Small intestine (tissue), 16 donors: ENCODE measurements at places on chromosomes 4 and X. TPM values are rescaled to one million over a fixed set of nuclear protein-coding genes. Genes with fewer than 3 reads are reported as not detected.

DNA sequence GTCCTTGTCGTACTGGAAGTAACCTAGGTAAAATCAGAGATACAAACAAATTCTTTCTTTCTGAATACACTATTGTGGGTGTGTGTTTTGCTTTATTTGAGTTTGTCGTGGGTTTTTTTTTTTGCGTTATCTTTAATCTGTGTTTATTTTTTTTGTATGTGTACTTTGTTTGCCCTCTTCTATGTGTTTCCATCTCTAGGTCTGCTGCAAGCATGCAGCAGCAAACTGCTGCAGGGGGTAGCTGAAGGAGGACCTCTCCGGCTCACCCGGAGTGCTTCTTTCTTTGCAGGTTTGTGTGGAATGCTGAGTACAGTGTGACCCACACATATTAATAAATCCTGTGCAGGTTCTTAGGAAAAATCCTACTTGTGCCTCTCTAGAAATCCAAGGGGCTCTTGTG lies 64.8 kb downstream of the FNIP2 start:
- no peak overlapping the region for H3K27ac ChIP-seq
- peaks cover 6% of the 10 kb centered on the region for H3K4me1 ChIP-seq
- H3K36me3 ChIP-seq = peaks cover 2% of the 10 kb centered on the region
- no peak for DNase-seq
- no peaks in the 10 kb centered on the region for H3K27me3 ChIP-seq

GRCh38 chr4:146340798-146341197 lies 126.5 kb downstream of the REELD1 start:
- H3K4me1 ChIP-seq = no peaks in the 10 kb centered on the region
- H3K27ac ChIP-seq = no peak overlapping the region
- no peaks in the 10 kb centered on the region for H3K36me3 ChIP-seq
- H3K27me3 ChIP-seq = no peaks in the 10 kb centered on the region
- DNase-seq = peak; percentile 22
- H3K4me3 ChIP-seq = no peak overlapping the region

DNA sequence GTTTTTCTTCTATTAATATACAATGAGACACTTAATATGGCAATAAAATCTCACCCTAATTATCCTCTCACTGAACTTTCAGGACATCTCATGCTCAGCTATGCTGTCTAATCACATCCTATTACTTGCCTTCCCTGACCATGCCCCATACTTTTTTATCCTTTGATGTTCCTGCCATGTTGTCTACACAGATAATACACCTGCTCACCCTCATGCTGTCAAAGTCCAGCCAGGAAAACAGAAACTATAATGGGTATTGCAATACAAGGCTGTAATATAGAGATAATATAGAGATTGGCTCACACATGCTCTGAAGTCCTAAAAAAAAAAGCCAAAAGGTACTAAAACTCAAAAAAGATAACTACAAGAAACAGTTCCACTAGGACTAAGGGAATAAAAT lies 305.4 kb downstream of the PRDM5 start:
- no peaks in the 10 kb centered on the region for H3K4me1 ChIP-seq
- no peak for DNase-seq

The CCDC120 gene
- 26.8 TPM for polyA plus RNA-seq

DNA sequence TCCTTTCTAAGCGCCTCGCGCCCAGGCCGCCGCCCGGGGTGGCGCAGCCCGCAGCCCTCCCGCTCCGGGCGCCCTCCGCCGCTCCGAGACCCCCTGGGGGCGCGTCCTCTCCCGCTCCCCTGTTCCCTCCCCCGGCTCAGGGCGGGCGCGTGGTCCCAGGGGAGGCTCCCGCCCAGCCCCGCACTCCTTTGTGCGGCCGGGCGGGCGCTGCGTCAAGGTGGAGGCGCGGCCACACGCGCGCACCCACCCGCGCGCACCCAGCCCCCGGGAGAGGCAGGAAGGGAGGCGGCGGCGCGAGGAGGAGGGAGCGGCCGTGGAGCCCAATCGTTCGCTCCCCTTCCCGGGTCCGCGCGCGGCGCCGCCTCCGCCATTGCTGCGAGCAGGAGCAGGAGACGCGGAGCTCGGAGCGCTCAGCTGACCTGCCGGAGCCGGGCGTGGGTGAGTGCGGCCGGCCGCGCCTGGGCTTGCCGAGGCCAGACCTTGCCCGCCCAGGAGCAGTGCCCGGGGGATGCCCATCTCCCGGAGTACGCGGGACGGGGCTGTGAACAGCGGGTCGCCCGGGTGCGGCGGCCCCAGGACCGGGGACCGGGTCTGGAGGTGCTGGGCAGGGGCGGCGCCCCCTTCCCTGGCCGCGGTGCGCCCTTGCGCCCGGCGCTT lies at the start of gene NSG1:
TSS of gene NSG1 (plus strand) at position 367 of the 657 bp plus-strand sequence. CDS start 528 bp downstream, outside the sequence.
- no peak within 1 kb of the TSS for H3K27ac ChIP-seq
- no peak within 1 kb of the TSS for H3K4me3 ChIP-seq
- DNase-seq = peak; percentile 52
- peaks cover 49% of the 10 kb centered on the region for H3K27me3 ChIP-seq
- H3K4me1 ChIP-seq = no peaks in the 10 kb centered on the region

DNA sequence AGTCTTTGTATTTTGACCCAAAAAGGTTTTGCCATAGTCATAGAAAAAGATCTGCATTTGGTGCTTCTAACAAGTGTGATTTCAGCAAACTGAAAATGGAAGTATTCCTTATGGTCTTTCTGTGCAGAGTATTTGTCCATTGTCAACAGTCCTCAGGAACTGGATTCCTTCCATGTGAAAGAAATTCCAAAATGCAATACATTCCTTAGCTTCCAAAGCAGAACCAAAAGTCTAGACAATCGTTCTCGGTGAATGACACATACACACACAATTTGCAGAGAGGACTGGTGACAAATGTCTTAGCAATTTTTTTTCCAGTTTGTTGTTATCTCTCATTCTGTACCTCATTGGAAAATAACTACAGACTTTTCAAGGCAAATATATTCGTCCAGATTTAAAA lies 562.2 kb upstream of the SLIT2 start:
- no peaks in the 10 kb centered on the region for H3K27me3 ChIP-seq
- H3K4me3 ChIP-seq = no peak overlapping the region
- H3K36me3 ChIP-seq = no peaks in the 10 kb centered on the region
- H3K27ac ChIP-seq = no peak overlapping the region
- no peaks in the 10 kb centered on the region for H3K4me1 ChIP-seq

- no peak overlapping the region for H3K4me3 ChIP-seq
- H3K4me1 ChIP-seq = no peaks in the 10 kb centered on the region
- no peaks in the 10 kb centered on the region for H3K27me3 ChIP-seq
- no peak overlapping the region for H3K27ac ChIP-seq
- no peak for DNase-seq
Measured at GRCh38 chrX:129612396-129612795, 42.4 kb downstream of the APLN start.

GRCh38 chrX:80237072-80237471 lies 183.2 kb upstream of the TENT5D start:
- H3K4me3 ChIP-seq = no peak overlapping the region
- no peaks in the 10 kb centered on the region for H3K4me1 ChIP-seq
- DNase-seq = no peak
- H3K27me3 ChIP-seq = no peaks in the 10 kb centered on the region
- H3K27ac ChIP-seq = no peak overlapping the region
